ENCODE measurements at places on chromosomes 7 and 10.

GRCh38 chr7:67661-68395 lies 124.5 kb upstream of the FAM20C start:
- no peak for DNase-seq

DNA sequence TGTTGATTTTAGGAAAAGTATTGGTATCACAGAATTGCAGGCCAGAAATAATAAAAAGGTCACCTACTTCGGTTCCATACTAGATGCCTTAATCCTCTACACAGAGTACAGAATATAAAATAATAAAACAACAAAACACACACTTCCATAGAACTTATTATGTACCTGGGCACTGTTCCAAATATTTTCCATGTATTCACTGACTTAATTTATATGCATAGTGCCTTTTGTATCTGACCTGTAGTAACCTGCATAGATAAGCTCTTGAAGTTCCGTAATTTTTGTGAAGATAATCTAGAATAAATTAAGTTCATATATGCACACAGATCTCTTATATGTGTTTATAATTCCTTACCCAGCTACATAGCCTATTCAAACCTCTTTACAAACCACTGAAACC lies 78.3 kb downstream of the RAPGEF5 start:
- no peak for DNase-seq

DNA sequence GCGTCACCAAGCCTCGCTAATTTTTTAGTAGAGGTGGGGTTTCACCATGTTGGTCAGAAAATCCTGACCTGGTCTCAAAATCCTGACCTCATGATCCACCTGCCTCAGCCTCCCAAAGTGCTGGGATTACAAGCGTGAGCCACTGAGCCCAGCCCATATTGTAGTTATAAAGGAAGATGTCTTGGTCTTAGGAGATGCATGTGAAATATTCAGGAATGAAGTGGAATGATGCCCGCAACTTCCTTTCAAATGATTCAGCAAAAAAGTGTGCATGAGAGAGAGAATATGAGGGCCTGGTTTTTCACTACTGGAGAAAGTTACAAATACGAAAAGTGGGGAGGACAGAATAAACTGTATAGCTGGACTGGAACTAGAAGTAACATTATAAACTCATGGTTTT lies 15.9 kb downstream of the TMEM209 start:
- no peak for DNase-seq

GRCh38 chr7:127391591-127392181 lies 822 bp downstream of the ZNF800 start:
- no peak for DNase-seq

DNA sequence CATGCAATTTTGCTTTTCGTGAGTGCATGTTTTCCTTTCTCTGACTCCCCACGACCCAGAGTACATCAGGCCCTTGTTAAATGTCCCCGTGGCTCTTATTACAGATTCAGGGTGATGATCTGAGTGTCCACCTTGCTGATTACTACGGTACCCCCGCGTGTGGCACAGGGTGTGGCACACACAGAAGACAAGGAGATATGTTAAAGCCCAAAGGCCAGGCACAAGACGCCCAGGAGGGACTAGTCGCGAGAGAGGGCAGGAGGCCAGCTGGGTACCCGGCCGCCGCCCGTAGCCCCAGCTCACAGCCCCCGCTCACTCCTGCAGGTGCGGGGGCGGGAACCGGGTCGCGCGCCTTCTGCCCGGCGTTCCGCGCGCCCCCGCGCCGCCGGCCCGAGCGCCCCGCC lies 281 bp upstream of the EXOC6 start:
- DNase-seq = no peak

- DNase-seq = no peak
These were observed 32.2 kb downstream of the BAIAP2L1 start for GRCh38 chr7:98368716-98369115.

GRCh38 chr7:66418537-66418936 lies 210.1 kb upstream of the KCTD7 start:
- no peak for DNase-seq

- no peak for DNase-seq
These were observed 72.2 kb downstream of the TBXAS1 start for GRCh38 chr7:139901056-139901795.

- no peak for DNase-seq
These were observed 96.6 kb downstream of the NOC3L start for GRCh38 chr10:94266091-94266490.

- DNase-seq = no peak
These were observed 622 bp downstream of the CPEB3 start for GRCh38 chr10:92290076-92290836.

Data from NCI-H524 treated with DMSO at 0.1 percent for 48 hours (cell line).